ENCODE measurements at places on chromosomes 1 and 21. TPM values are rescaled to one million over a fixed set of nuclear protein-coding genes. Genes with fewer than 3 reads are reported as not detected.

The TNFRSF1B gene
- 173 TPM for total RNA-seq

The TFAP2E gene
- total RNA-seq: 0.56 TPM

The FCRL6 gene
- not detected for total RNA-seq

The RPTN gene
- not detected for total RNA-seq

The C8B gene
- not detected for total RNA-seq

The ANGPTL3 gene
- not detected for total RNA-seq

The LRRC8D gene
- total RNA-seq: 26.3 TPM

The KLHDC9 gene
- total RNA-seq: not detected

The DIO1 gene
- total RNA-seq: not detected

The WNT9A gene
- total RNA-seq: not detected

The SPRR2G gene
- total RNA-seq: not detected

The LAMC1 gene
- 0.23 TPM for total RNA-seq

The TMEM200B gene
- total RNA-seq: 1.0 TPM

The SERPINC1 gene
- not detected for total RNA-seq

The AADACL4 gene
- total RNA-seq: not detected

The TMEM240 gene
- 0.45 TPM for total RNA-seq

The S100A2 gene
- 0.50 TPM for total RNA-seq

The TGFBR3 gene
- 7.5 TPM for total RNA-seq

The TFF2 gene
- not detected for total RNA-seq

The LMNA gene
- total RNA-seq: 51.8 TPM

The CASQ1 gene
- not detected for total RNA-seq

The GUCA2B gene
- not detected for total RNA-seq

The PRELP gene
- not detected for total RNA-seq

The SWT1 gene
- total RNA-seq: 2.5 TPM

The CFAP74 gene
- 0.41 TPM for total RNA-seq

The AMY1B gene
- not detected for total RNA-seq

The CHAF1B gene
- 34.7 TPM for total RNA-seq

The KPNA6 gene
- 74.3 TPM for total RNA-seq

The S100A4 gene
- 118 TPM for total RNA-seq

The SDHB gene
- 135 TPM for total RNA-seq

The KLHL17 gene
- 27.8 TPM for total RNA-seq

The MAP3K7CL gene
- 4.7 TPM for total RNA-seq

The LMOD1 gene
- total RNA-seq: not detected

The KRTAP19-3 gene
- not detected for total RNA-seq

The TSPEAR gene
- not detected for total RNA-seq

The IL10 gene
- not detected for total RNA-seq

The LCA5L gene
- not detected for total RNA-seq

The KRTAP13-1 gene
- total RNA-seq: not detected

The RAP1A gene
- total RNA-seq: 198 TPM

The DENND2D gene
- total RNA-seq: 208 TPM

The CTSE gene
- not detected for total RNA-seq

The FMO2 gene
- not detected for total RNA-seq

The C1orf141 gene
- total RNA-seq: not detected

The CD247 gene
- total RNA-seq: 224 TPM

The RIPPLY3 gene
- not detected for total RNA-seq

The ERMAP gene
- 4.4 TPM for total RNA-seq

The ATP1A4 gene
- total RNA-seq: not detected
